ENCODE measurements at places on chromosomes 5 and 9.

DNA sequence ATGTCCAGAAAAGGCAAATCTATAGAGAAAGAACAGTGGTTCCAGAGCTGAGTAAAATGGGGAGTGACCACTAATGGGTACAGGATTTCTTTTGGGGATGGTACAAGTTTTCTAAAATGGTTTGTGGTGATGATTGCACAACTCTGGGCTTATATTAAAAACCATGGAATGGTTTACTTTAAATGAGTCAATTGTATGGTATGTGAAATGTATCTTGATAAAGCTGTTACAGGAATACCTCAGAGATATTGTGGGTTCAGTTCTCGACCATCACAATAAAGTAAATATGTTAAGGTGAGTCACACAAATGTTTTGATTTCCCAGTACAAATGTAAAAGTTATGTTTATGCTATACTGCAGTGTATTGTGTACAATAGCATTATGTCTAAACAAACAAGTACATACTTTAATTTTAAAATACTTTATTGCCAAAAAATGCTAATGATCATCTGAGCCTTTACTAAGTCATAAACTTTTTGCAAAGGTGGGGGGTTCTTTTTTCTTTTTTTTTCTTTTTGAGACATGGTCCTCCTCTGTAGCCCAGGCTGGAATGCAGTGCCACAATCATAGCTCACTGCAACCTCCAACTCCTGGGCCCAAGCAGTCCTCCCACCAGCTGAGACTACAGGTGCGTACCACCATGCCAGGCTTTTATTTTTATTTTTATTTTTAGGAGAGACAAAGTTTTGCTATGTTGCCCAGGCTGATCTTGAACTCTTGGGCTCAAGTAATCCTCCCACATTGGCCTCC is 65.9 kb downstream of the SHOC1 start:
- DNase-seq, result no peak

GRCh38 chr9:73172901-73173215 is 21.2 kb downstream of the ANXA1 start:
- no peak for DNase-seq

DNA sequence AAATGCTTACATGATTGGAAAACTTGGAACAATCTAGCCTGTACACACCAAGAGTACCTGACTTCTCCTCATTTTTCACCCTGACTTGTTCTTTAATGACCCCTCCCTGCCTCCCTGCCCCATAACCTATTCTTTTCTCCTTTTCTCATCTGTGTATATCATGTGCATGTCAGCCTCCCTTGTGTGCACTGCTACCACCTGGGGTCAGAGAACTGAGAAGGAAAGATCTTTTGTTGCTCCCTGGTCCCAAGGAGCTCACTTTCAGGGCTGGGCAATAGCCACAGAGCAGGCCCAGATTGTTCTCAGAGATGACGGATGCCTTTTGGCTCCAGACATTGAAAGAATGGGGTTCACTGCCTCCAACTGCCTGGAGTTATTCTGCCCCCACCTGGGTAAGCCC is 5.1 kb downstream of the MAP1B start:
- DNase-seq, result peak; percentile 15

- no peak for DNase-seq
These were observed 9.5 kb downstream of the MTRR start for GRCh38 chr5:7878381-7878873.

- DNase-seq, result no peak
These were observed 234.1 kb upstream of the DAB2 start for GRCh38 chr5:39658866-39659265.

GRCh38 chr5:6739603-6740002 is 26.4 kb downstream of the TENT4A start:
- DNase-seq, result no peak

DNA sequence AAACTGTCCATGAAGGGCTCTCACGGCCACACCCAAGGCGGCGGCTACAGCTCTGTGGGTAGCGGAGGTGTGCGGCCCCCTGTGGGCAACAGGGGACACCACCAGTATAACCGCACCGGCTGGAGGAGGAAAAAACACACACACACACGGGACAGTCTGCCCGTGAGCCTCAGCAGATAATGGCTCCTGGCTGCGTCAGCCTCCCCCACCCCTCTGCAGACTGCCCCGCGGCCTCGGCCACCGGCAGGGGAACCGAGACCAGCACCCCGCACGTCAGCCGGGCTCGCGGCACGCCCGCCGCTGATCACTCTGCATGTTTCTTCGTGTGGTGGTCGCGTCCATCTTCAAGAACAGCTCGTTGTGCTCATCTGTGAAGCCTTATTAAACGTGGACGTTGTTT is 41.5 kb downstream of the TENT4A start:
- no peak for DNase-seq

GRCh38 chr9:36033788-36034187 is 2.9 kb upstream of the RECK start:
- no peak for DNase-seq

GRCh38 chr9:69936427-69936826 is 107.2 kb upstream of the MAMDC2 start:
- no peak for DNase-seq

DNA sequence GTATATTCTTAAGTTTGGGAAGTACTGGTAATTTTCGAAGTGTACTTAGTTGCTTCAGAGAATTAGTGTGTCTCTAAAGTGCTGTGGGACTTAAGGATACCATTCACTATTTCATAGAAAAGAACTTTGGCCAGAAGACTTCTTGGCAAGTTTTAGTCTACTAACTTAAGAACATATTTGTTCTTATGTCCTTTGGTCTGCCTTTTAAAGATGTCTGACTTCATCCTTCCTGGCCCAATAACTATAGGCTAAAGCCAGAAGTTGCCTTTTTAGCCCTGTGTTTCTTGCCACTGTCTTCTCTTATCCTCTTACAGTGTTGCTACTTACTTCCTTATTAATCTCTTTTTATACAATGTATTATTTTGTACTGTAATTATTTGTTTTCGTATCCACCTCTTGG is 6.3 kb downstream of the RBM27 start:
- no peak for DNase-seq

DNA sequence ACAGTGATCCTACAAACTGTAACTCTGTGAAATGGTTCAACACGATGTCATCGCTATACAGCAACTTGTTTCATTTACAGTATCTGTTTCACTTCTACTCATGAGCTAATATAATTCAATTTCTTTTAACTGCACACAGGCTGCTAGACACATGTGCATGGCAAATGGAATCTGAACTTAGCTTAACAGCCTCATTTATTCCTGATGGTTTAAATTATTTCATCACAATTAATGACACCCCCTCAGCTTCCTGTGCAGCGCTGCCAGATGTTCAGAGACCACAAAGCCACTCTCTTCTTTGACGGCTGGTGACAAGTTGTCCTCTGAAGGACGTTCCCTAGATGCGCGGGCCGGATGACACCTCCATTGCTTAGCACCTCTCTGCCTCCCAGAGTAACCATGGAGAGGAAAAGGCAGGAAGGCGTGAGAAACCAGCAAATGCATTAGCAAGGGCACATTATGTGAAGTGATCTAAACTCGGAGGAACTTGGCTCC is 191.1 kb downstream of the BNC2 start:
- no peak for DNase-seq

GRCh38 chr5:145936401-145937131 is at the start of gene SH3RF2:
SH3RF2 (plus strand) TSS chr5:145936578; CDS start chr5:145937929, 1,351 bp downstream.
- DNase-seq, result peak; percentile 82

GRCh38 chr5:40677456-40677855 is 2.3 kb upstream of the PTGER4 start:
- no peak for DNase-seq

DNA sequence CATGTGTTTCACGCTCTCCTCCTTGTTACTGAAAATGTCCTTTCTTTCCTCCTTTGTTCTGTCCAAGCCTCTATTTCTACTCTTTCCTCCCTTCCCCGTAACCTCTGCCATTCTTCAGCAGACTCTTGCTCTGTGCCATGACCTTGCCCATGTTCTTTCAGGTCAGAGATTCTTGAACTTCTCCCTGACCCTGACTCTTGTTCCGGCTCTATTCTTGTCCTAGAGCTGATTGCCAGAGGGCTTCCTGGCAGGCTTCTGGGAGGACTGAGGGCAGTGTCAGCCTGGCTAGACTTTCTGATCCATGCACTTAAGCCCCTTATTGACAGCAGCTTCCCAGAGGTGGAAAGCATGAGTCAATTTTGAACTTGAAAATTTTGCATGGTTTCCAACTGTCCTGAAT is 174.2 kb downstream of the TMEM161B start:
- no peak for DNase-seq

- DNase-seq, result no peak
These were observed 27.5 kb downstream of the SLC46A2 start for GRCh38 chr9:112863214-112863613.

DNA sequence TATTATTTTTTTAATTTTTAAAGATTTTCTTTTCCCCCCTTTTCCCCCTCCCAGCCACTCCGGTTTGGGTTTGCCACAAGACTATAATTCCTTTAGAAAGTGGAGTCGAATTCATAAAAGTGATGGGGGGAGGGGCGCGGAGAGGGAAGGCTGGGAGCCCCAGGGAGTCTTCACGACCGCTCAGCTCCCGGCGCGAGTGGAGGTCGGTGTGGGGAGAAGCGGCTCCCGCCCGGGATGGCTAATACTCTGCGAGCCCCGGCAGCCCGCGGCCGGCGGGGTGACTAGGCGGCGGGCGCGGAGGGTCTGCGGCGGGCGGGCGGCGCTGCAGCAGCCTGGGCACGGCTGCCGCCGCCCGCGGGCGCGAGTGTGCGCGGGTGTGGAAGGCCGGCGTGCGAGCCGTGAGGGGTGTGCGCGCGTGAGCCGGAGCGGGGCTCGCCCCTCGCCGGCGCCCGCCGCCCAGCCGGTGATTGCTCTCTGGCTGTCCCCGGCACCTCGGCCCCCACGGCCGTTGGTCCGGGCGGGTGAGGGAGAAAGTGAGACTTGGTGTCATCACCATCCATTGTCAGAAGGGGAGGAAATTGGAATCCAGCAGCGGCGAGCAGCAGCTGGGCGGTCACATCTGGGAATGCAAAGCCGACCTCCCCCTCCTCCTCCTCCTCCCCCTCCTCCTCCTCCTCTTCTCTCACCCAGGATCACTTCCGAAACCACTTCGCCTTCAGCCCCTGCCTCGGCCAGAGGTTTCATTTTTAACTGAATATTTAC is at the start of gene PARP8:
TSS of gene PARP8 (plus strand) at position 377 of the 762 bp plus-strand sequence. CDS start 459 bp downstream, outside the sequence.
- no peak for DNase-seq

DNA sequence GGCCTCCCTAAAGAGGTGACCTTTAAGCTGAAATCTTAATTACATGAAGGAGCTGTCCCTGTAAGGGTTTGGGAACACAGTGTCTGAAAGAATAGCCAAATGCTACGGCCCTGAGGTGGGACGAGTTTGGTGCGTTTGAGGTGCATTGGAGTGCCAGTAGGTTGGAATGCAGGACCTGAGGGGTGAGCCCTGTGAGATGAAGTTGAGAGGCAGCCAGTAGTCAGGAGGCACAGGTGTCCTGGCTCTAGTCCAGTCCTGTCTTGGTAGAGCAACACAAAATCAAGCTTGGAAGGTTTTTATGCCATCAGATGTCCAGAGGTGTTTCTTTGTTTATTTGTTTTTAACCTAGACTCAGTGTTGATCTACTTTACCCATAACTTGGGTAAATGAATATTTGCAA is 108.5 kb downstream of the ARHGAP26 start:
- peak; percentile 89 for DNase-seq

DNA sequence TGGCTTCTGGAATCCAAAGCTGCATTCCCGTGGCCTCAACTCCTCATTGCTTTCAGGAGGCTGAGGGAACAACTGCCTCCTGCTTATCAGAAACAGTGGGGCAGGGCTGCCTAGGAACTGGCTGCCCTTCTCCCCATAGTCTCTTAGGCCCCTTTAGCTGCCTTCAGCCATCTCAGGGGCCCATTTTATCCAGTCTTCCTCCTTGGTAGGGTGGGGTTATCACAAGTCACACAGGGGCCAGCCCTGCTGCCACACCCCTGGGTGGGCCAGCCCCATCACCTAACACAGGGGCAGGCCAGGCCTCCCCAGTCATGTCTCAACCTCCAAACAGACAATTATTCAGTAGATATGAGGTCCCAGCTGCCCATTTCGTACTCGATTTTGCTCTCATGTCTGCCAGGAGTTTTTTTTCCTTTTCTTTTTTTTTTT is 3.9 kb downstream of the ALAD start:
- no peak for DNase-seq

DNA sequence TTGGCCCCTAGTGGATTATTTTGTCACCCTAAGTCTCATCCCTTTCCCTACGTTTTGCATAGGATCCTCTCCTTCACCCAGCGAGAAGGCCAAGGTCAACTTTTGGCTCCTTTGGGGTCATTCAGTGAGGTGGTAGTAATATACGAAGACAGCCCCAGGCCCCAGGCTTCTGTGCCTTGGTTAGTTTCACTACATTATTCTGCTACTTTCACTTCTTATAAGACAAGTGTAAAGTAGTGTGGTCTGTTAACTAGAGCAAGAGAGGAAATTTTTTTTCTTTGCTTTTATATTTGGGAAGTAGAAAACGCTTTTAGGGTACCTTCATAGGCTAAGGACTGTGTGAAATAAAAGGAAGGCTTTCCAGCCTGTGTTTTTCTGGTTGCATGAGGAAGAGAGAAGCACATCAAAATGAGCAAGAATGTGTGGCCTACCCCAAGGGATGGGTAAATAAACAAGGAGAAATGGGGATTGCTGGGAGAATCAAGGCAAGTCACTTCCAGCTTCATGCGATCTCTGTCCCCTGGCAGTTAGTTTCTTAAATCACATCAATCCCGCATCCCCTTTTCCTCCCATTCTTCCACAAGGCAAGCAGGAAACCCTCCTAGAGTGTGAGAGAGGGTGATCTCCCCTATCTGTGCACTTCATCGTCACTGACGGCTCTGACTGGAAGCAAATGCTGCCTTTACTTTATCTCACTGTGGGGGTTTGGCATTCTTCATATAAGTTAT is 677.0 kb upstream of the WWC1 start:
- DNase-seq, result no peak

DNA sequence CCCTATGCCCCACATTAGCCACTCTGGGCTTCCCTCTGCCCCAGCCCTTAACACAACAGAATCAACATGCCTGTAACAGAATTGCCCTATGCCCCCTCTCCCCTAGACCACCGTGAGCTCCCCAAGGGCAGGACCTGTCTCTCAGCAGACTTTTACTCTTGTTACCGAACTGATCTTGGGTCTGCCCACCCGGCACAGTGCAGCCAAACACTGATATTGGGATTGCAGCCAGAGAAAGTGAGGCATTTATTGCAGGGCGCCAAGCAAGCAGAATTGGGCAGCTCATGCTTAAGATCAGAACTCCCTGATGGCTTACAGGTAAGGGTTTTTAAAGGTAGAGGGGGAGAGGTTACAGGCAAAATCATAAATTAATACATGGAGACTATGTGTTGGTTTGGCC is 33.5 kb upstream of the KCNIP1 start:
- no peak for DNase-seq
